ENCODE measurements at places on chromosomes 1 and 21.
A peak's percentile ranks its signal among the peaks of the same experiment; 100 is the strongest.

- DNase-seq: no peak
Measured at GRCh38 chr1:151936653-151937052, 27.3 kb upstream of the THEM4 start.

- DNase-seq: no peak
Measured at GRCh38 chr1:25196830-25197229, 35.5 kb downstream of the SYF2 start.

DNA sequence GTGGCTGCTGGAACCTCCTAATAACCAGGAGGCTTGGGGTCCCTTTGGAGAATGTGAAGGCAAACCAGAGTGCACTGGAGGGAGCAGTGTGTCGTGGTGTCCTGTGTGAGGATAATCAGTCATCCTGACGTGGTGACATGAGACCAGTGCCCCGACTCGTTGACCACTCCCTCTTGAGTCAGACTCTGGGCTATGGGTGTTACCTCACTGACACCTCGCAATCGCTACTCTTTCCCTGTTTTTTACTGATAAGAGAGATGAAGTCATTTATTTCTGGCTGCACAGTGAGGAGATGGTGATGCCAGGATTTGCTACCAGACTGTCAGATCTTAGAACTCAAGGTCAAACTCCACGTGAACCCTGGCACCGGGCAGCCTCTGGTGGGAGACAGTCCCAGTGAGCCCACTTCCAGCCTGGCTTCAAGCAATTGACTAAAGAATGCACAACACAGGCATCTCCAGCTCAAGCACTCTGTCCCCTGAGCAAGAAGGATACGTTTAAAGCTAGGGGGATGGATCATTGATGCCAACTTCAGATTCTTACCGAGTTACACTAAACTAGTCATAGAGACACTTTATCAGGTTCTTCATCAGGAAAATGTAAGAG, 30.3 kb downstream of the UBASH3A start:
- no peak for DNase-seq

DNA sequence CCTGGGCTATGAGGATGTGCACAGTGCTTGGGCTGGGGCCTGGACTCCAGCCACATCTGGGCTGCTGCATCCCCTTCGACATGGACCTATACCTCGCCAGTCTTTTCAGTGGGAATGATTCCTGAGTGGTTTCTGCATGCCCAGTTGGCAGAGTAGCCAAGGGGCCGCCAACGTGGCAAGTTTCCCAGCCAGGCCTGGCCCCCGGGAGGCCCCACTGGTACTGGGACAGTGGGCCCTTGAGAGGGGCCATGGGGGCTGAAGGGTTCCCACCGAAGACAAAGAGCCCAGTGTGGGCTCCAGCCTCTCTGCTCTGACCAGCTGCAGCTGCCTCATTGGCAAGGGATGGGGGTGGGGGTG, 15.4 kb downstream of the RAP1GAP start:
- no peak for DNase-seq

GRCh38 chr1:1019122-1019999, 559 bp upstream of the AGRN start:
- DNase-seq: peak; percentile 58

- peak; percentile 71 for DNase-seq
Measured at GRCh38 chr1:45266151-45266801, 59.9 kb upstream of the ZSWIM5 start.

DNA sequence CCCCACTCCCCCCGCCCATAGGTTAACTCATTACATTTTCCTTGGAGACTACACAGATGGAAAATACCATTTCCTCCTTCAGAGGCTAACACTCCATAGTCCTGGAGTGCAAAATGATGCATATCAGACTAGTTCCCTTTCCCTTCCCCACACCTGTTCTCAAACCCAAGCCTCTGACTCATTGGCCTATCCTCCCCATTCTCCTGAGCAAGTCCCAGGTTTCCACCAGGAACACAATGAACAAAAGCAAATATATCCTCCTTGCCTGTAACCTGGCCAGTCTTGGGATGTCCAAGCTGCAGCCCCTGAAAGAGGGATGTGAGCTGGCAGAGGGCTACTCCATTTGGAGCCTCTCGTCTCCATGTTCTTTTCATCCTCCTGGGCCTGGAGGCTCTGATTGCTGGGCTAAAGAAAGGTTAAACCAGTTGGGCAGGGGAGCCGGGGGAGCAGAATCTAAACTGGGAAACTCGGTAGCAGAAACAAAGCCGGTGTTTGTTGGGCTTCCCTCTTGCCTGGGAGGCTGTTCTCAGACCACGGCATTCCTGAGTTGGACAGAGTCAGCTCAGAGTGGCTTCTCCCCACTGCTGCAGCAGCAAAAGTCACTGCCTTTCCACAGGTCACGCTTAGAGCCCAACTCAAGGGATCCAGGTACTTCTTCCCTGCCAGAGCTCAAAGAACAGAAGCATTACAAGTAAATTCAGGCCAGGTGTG, 13.9 kb downstream of the SSR2 start:
- DNase-seq: no peak

All from HFFc6 (cell line).